Renal cortical epithelial cell (primary cell): ENCODE measurements at places on chromosomes 4 and X. TPM values are rescaled to one million over a fixed set of nuclear protein-coding genes. Genes with fewer than 3 reads are reported as not detected.

NAA11 gene
- not detected in 2 replicates for total RNA-seq

TMPRSS11F gene
- total RNA-seq: not detected in 2 replicates

VSIG4 gene
- total RNA-seq: not detected in 2 replicates

DNA sequence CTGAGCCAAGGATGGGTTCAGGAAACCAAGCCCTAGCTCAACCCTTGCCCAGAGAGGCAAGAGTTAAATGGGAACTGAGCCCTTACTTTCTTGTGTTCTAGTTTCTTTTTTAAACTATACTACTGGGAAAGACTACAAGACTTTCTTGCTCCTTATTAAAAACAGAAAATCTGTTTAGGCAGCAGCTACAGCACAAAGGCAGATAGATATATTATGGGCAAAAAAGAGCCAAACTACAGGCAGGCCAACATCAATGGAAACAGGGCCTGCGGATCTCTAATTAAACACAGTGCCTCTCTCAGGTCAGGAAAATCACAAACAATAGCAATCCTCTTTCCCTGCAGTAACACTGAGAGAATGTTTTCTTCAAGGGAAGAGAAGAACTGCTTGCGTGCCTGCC, 226.0 kb downstream of the LDB2 start:
- DNase-seq: no peak

DUSP21 gene
- not detected in 2 replicates for total RNA-seq

SAGE1 gene
- not detected in 2 replicates for total RNA-seq

- DNase-seq: peak; percentile 33
These were observed 95.4 kb upstream of the BANK1 start for GRCh38 chr4:101695176-101695575.

GRCh38 chrX:144297221-144297620, 413.4 kb downstream of the UBE2NL start:
- no peak for DNase-seq

DNA sequence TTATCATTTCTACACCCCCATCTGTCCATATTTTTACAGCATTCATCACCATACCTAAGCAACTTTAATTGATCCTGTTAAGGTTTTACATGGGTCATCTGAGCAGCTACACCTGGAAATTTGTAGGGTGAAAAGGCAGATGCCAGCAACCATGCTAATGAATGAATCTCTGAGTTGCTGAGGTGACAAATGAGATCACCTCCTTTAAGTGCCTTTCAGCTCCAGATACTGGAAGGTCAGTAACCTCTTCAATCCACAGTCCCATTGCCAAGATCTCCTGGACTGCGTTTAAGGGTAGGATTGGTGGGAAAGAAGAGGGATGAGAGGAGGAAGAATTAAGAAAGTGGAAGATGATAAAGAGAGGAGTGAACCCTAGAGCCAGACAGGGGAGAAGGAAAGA, 8.5 kb upstream of the BMP3 start:
- DNase-seq: no peak

- peak; percentile 33 for DNase-seq
These were observed 942.7 kb upstream of the NDST4 start for GRCh38 chr4:116055857-116056827.
